ENCODE measurements at places on chromosomes 4 and X. TPM values are rescaled to one million over a fixed set of nuclear protein-coding genes. Genes with fewer than 3 reads are reported as not detected.

The LAP3 gene
- 78.1 TPM for total RNA-seq

The HTR2C gene
- total RNA-seq, result not detected

The SPON2 gene
- 55.5 TPM for total RNA-seq

The FOXP3 gene
- total RNA-seq, result not detected

The YTHDC1 gene
- total RNA-seq, result 23.2 TPM

The CYSLTR1 gene
- total RNA-seq, result not detected

The AVPR2 gene
- total RNA-seq, result not detected

The CEP44 gene
- 23.2 TPM for total RNA-seq

The CCSER1 gene
- total RNA-seq, result 0.30 TPM

The FGFRL1 gene
- 41.7 TPM for total RNA-seq
